ENCODE measurements at places on chromosomes 6 and 20. TPM values are rescaled to one million over a fixed set of nuclear protein-coding genes. Genes with fewer than 3 reads are reported as not detected.

GRCh38 chr6:32568561-32568960 lies 21.1 kb downstream of the HLA-DRB1 start:
- no peak for DNase-seq

DNA sequence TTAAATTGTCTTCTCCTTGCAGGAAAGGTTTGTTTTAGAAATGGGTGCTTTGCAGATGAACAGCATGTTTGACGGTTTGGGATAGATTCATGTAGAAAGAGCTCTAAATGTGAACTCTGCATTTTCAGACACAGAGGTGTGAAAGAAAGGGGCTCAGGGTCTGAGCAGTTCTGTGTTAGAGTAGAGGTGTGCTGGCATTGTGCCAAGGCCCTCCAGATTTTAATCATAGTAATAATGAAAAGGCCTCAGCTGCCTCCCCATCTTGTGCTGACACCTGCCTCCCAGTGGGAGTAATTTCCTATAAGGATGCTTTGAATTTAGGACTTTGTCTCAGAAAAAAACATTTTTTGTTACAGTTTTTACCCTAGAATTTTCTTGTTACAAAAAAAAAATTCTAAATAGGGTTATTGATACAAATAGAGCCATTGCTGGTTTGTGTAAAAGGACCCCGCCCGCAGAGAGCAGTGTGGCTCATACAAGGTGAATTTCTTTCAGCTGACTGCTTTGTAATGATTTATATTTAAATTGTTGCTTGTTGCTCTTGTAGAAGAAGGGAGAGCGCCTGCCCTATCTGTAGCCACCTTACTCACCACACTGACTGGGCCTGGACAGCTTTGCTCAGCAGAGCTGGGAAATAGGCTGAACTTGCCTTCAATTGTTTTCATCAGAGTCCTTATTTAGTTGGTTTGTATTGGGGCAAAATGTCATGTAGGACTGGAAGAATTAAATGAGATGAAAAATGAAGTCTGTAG lies 294.5 kb downstream of the ZFAND3 start:
- DNase-seq: no peak

The RTN4IP1 gene
- 11.3 TPM for total RNA-seq

DNA sequence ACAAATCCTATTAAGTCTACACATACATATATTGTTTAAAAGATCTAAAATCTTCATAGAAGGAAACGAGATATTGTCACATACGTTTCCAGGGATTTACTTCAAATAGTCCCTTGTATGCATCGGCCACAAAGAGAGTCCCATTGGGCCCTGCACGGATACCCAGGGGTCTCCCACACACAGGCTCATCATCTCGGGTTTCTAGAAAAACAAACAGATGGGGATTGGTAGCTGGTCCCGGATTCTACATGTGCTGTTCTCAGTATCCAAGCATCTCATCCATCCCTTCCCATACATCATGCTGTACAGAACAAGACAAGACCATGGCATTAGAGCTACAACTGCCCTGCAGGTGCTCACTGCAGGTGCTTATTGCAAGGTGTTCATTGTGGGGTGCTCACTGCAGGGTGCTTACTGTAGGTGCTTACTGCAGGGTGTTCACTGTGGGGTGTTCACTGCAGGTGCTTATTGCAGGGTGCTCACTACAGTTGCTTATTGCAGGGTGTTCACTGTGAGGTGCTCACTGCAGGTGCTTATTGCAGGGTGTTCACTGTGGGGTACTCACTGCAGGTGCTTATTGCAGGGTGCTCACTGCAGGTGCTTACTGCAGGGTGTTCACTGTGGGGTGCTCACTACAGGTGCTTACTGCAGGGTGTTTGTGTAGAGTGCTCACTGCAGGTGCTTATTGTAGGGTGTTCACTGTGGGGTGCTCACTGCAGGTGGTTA lies 21.0 kb downstream of the APMAP start:
- no peak for DNase-seq

DNA sequence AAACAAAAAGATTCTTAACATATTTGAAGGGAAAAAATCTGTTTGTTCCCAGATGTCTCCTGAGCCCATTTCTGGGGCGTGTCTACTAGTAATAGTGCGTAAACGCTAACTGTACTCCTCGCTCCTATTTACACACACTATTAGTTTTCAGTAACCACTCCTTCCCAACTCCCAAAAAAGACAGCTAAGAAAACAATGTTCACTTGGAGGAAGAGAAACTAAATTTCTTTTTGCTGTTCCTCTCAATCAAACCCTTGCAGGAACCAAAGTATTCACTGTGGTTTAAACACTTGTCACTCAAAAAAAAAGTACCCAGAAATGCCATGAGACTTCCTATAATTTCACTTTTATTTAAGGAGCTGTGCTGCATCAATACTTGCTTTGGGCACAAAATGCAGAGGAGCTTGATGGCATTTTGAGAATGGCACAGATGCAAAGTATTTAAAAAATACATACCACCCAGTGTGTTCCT lies 118.2 kb downstream of the BACH2 start:
- DNase-seq: no peak

The CLPSL2 gene
- not detected for total RNA-seq

DNA sequence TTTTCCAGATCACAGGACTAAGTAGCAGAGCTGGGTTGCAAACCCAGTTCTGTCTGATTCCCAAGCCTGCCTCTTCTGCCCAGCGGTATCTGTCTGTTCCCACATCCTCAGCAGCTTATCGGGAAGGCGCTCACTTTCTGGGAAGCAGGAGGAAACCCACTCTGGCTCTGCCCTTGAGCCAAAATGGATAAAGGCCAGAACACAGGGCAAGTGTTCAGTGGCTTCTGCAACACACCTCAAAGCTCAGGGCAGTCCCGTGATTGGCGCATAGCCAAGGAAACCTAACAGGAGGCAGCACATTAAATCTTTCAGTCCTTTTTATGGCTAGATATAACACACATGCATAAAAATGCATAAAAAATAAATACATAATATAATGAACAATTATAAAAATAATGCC lies 262.2 kb downstream of the NRN1 start:
- DNase-seq: no peak

GRCh38 chr6:79543886-79544285 lies 6.7 kb upstream of the LCA5 start:
- DNase-seq: no peak

GRCh38 chr6:118697554-118697953 lies 46.2 kb upstream of the CEP85L start:
- DNase-seq: no peak

DNA sequence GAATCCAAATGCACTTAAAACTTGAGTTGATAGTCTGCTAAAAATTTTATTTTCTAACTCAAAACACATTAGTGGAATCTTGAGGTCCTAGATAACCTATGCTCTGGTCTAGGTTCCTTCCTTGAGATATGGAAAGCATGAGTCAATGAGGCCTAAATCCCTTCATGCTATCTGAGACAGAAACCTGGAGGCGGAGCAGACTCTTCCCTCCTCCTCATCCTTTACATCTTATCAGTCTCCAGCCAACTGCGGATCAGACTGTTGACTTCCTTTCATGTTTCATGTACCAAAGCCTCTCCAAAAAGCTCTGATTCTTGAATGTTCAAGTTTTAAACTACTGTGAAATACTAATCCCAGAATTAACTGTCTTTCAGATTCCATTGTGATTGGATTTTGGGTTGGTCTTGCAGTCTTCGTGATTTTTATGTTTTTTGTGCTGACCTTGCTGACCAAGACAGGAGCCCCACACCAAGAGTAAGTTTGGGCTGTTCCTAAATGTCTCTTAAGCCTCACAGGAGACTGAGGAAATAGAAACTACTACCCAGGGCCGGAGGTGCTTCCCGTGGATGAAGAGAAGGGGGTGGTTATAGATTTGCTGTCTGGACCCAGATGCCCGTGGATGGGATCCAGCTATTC lies 29.1 kb downstream of the MRAP2 start:
- no peak for DNase-seq

DNA sequence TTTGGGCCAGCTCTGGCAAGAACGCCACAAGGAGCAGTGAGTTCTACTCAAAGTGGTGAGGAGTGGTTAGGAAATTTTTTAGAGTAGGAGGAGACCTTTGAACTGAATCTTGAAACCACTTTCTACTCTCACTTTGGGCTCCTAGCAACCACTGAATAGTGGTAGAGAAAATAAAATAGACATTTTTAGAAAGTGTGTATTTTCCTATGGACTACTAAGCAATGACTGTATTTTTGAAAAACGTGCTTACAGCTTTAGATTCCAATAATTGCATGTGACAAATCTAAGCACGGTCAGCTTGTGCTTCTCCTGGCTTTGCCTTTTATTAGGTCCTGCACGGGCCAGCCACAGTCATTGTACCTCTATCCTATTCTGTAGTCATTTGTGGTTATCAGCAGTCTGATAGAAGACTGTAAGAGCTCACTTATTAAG lies 8.7 kb upstream of the IFNGR1 start:
- no peak for DNase-seq

GRCh38 chr6:111838749-111839484 lies 34.3 kb downstream of the FYN start:
- no peak for DNase-seq

The GNRH2 gene
- total RNA-seq: not detected

- DNase-seq: peak; percentile 65
Observed at GRCh38 chr20:50580016-50580747, 70.0 kb downstream of the PTPN1 start.

The CD40 gene
- total RNA-seq: not detected

DNA sequence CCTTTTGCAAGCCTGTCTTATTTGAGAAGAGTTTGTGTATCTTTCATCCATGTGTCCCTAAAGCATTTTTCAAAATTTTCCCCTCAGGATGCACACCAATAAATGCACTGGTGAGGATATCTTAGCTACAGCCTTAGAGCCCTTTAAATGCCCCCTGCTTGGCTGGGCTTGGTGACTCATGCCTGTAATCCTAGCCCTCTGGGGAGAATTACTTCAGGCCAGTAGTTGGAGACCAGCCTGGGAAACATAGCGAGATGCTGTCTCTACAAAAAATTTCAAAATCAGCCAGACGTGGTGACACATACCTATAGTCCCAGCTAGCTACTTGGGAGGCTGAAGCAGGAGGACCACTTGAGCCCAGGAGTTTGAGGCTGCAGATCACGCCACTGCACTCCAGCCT lies 33.8 kb upstream of the PLCB4 start:
- DNase-seq: peak; percentile 94

- DNase-seq: no peak
Observed at GRCh38 chr6:130766239-130767144, 60.7 kb upstream of the SMLR1 start.

DNA sequence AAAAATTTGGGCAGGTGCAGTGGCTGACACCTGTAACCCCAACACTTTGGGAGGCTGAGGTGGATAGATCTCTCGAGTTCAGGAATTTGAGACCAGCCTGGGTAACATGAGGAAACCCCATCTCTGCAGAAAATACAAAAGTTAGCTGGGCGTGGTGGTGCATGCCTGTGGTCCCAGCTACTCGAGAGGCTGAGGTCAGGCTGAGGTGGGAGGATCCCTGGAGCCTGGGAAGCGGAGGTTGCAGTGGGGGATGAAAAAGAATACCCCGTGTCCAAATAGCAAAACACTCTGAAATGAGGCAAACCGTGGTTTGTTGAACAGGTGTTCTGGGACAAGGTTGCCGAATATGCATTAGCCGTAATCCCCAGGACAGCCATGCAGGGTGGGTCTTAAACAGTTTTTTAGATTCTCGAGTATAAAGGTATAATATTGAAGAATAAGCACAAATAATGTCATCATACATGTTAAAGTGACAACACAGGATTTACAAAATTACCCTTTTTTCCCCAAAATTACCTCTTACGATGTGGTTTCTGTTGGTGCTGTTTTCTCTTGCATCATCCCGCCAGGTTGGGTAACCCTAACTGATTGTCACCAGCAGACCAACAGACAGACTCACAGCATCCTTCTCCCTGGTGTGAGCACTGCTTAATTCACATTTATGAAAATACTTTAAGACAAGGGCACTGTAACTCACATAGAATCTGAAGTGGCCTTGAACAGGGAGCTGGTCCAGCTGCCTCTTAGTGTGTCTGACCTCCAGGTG lies 9.1 kb downstream of the DNAJC5 start:
- DNase-seq: no peak

GRCh38 chr20:39974966-39975501 lies 714.0 kb downstream of the MAFB start:
- DNase-seq: no peak

DNA sequence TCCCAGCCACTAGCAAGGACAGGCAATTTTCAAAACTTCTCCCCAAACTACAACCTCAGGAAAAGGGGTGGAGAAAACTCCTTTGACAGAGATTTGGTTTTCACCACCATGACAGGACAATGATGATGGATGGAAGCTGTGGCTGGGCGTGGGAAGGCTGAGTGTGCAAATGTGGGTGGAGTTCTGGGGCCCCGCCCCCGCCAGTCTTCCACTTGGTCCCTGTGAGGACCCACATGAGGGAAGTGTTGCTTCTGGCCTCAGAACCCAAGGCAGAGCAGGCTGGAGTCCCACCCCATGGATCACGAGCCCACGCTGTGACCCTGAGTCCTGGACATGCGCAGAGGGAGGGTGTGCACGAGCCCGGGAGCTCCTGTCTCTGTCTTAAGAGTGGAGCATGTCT lies 21.5 kb upstream of the MRGBP start:
- DNase-seq: no peak

The SCUBE3 gene
- 1.0 TPM for total RNA-seq

The MCCD1 gene
- not detected for total RNA-seq

DNA sequence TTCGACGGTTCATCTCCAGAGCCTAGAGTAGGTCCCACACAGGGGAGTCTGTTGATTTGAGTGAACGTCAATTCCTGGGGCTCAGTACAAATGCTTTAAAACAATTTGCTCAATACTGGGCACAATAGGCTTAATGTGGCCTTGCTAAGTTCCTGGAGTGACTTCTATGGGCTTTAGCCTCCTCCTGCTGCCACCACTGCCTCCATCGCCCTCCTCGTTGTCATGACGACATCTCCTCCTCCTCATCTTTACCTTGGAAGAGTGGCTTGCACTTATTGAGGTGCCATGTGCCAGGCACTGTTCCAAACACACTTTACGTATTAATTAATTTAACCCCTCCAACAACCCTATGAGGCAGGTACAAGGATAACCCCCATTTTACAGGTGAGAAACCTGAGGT lies 11.8 kb upstream of the ZMYND8 start:
- no peak for DNase-seq

The INSM1 gene
- not detected for total RNA-seq

DNA sequence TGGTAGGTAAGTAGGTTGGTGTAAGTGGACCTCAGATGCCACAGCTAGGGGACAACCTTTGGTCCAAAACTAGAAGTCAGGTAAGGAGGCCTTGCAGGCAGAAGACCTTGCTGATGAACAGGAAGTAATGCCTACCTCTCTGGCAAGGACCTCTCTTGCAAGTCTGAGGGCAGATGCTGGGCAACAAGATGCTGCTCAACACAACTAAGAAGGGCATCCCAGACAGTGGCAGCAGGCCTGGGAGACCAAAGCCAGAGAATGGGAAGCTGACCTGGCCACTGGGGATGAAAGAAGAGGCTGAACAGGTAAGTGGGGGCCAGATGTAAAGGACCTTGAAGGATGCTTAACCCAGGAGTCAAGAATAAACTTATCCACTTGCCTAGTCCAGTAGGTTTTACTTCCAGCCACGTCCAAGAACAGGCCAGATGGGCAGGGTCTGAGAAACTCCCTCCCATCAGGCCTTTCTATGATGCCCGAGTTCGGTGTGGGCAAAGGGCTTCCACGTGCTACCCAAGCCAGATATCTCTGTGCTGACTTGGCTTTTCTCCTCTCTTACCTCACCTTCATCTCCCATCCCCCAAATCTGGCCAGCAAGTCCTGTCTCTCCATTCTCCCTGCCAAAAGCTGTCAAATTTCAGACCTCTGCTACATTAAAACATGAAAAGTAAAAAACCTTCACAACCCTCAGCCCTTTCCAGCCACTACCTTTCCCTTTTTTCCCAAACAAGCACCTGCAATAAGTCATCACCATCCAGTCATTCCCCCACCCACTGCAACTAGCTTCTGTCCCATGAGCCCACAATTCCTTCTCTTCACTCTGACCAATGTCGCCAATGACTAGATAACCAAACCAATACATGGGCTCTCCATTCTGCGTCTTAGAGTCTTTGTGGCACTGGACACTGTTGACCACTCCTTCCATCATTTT lies 11.5 kb upstream of the PLCG1 start:
- DNase-seq: no peak

Data from HT1080 (cell line).